ENCODE measurements at places on chromosomes 7 and 10.

DNA sequence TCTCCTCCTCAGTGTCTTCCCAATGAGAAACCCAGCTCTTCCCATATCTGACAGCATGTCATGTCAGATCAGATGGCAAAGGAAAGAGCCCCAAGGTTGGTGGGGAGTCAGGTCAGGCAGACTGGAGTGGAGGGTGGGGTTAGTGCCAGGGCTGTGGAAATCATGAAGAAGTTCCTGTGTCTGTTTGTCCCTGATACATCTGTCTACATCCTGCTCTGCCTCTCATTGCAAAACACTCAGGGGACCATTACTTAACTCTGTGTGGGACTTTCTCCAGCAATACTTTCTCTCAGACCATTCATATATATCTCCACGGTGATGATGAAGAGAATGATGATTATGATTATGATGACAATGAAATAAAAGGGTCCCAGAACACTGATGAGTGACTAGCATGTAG, 3.3 kb downstream of the PRRT4 start:
- no peak for DNase-seq

- DNase-seq = no peak
Observed at GRCh38 chr10:7689591-7689990, 13.5 kb upstream of the ITIH2 start.

DNA sequence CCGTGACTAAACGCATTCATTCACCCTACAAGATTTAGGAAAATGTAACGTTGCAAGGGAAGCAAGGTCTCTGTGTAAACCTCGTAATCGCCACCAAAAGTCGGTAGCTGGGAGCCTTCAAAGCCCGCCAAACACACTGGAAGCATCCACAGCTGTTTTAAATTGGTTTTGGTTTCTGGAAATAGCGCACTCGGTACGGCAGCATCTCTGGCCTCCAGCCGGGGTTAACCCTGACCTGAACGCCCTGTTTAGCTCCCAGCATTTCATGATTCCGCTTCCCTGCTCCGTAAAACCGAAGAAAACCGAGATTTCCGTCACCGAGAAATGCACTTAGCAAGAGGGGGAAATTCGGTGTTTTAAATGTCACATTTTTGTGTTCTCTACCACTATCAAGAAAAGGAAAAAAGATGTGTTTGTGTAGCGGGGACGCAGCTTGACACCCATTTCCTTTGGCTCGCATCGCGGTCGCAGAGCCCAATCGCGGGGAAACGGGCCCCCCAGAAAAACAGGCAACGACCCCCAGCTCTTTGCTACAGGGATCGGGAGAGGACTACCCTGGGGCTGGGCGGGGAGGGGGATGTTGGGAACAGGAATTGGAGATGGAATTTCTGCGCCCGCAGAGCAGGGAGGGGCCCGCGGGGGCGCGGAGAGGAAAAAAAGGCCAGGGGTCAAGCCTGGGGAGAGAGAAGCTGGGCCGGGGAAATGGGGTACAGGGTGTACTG, 646 bp downstream of the SGCE start:
- DNase-seq = peak; percentile 26

- DNase-seq = peak; percentile 35
Observed at GRCh38 chr10:13139676-13140075, 21.7 kb upstream of the MCM10 start.

GRCh38 chr7:2792856-2793487, 51.1 kb downstream of the GNA12 start:
- DNase-seq = no peak

GRCh38 chr10:85934586-85934985, 432.0 kb downstream of the GRID1 start:
- no peak for DNase-seq

GRCh38 chr10:86139066-86139657, 227.4 kb downstream of the GRID1 start:
- DNase-seq = no peak

- peak; percentile 64 for DNase-seq
Observed at GRCh38 chr10:63628526-63629362, 107.5 kb downstream of the REEP3 start.

DNA sequence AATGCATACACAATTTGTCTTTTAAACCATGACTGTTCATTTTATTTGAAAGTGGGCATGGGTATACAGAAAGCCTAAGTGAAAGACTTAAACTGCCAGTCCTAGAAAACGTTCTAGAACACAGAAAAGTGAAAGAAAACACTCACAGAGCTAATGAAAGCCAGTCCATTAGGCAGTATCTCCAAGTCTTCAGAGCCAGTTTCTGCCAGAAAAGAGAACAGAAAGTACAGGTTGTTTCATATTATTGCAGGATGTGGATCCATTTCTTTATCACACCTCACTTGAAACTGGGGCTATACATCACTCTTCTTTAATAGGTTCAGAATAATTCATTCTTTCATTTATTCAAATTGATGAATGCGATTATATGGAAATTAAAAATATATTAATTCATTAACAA, 7.7 kb downstream of the PON1 start:
- DNase-seq = no peak

- peak; percentile 38 for DNase-seq
Observed at GRCh38 chr7:121081327-121081936, 92.9 kb downstream of the CPED1 start.

DNA sequence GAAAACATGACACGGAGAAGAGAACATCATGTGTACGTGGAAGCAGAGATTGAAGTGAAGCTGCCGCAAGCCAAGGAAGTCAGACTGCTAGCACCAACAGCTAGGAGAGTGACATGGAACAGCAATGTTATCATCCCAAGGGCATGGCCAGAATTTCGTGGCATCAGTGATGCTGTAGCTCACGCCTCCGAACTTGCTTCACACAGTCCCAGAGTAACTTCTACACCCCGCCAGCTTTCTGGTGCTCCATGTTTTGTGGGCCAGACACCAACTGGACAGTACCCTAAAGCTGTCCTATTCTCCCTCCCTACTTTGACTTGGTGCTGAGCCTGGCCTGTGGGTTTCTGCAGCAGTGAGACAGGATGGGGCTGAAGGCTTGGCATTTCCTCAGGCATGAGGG, 33.0 kb upstream of the EMX2 start:
- DNase-seq = no peak

- peak; percentile 86 for DNase-seq
Observed at GRCh38 chr7:26667514-26668133, 196.8 kb downstream of the SKAP2 start.

- no peak for DNase-seq
Observed at GRCh38 chr7:69762821-69763352, 164.6 kb downstream of the AUTS2 start.

GRCh38 chr7:107394276-107394675, 75.6 kb upstream of the GPR22 start:
- DNase-seq = no peak

DNA sequence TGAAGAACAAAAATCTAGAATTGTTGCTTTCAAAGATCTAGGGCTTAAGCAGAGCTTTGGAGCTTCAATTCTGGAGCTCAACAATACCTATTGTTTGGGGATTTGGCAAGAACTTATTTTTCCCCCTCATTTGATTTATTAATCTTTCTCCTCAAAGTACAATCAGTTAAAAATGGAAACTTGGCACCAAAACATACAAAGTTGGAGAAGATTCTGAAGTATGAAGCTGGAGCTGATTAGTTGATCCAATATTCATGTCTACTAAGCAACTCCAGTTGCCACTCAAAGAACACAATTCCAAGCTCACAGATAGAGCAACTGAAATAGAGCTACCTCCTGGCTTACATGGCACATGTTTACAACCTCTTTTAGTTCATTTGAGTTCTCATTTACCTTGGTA, 3.8 kb downstream of the FAM13C start:
- no peak for DNase-seq

- DNase-seq = no peak
Observed at GRCh38 chr7:157676001-157676400, 339.2 kb downstream of the DNAJB6 start.

- no peak for DNase-seq
Observed at GRCh38 chr10:88725798-88726197, 19.7 kb downstream of the LIPK start.

DNA sequence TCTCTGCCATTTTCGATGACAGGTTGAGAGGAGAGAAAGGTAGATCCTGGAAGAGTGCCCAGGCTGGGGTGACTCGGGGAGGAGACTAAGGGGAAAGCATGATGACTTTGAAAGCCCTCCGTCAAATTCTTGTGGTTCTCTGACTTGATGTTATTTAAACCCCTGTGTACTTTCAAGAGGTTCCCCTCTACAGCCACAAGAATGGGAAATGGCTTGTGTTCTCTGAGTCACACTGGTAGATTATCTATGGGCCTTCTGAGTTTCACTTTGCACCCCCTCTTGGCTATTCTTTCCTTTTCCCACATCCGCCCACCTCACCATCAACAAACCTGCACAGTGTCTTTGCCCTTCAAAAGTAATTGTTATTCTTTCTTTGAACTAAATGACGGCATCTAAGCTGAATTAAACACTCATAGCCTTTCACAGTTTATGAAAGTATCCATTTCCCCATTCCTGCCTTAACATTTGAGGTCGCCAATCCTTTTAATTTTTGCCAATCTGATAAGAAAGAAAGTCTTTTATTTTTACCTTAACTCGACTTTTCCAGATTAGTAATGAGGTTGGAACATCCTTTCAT, 24.1 kb downstream of the PRF1 start:
- no peak for DNase-seq

- no peak for DNase-seq
Observed at GRCh38 chr7:94525923-94526322, 16.3 kb downstream of the CASD1 start.

DNA sequence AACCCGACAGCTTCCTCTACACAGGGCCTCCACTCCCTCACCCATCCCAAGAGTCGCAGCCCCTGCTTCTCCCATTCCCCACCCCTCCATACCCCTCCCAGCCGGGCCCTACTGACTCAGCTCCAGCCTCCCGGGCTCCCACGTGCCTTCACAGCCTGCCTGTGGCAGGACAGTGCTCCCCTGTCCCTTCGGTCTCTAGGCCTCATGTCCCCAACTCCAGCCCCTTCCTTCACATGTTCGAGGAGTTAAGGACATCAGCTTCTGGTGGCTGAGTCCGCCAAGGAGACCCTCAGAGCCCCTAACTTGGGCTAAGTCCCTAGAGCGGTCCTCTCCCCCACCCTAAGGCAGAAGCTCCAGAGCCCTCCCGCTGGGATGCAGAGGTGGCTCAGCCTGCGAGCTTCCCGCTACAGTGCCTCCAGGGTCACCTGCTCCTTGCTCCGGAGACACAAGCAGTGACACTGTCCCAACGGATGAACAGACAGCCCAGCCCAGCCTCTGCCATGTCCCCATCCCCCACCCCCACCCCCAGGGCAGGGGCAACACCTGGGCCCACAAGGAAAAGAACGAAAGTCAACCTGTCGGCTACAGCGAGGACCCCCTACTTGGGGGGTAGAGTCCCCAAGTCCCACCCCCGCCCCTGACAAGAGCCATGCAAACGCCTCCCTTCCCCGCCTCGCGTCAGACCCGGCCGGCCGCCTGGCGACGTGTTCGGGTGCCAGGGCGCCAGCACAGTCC, 716 bp downstream of the SMARCD3 start:
- no peak for DNase-seq

- peak; percentile 36 for DNase-seq
Observed at GRCh38 chr10:45592432-45592831, 80.1 kb downstream of the ZFAND4 start.

GRCh38 chr10:3237530-3237929, 64.9 kb upstream of the PITRM1 start:
- DNase-seq = no peak

All from cerebellum (tissue), 4 donors.